ENCODE measurements at places on chromosomes 6 and 20.

- peak; percentile 75 for DNase-seq
These were observed 828 bp downstream of the ADGRB3 start for GRCh38 chr6:68635706-68636513.

DNA sequence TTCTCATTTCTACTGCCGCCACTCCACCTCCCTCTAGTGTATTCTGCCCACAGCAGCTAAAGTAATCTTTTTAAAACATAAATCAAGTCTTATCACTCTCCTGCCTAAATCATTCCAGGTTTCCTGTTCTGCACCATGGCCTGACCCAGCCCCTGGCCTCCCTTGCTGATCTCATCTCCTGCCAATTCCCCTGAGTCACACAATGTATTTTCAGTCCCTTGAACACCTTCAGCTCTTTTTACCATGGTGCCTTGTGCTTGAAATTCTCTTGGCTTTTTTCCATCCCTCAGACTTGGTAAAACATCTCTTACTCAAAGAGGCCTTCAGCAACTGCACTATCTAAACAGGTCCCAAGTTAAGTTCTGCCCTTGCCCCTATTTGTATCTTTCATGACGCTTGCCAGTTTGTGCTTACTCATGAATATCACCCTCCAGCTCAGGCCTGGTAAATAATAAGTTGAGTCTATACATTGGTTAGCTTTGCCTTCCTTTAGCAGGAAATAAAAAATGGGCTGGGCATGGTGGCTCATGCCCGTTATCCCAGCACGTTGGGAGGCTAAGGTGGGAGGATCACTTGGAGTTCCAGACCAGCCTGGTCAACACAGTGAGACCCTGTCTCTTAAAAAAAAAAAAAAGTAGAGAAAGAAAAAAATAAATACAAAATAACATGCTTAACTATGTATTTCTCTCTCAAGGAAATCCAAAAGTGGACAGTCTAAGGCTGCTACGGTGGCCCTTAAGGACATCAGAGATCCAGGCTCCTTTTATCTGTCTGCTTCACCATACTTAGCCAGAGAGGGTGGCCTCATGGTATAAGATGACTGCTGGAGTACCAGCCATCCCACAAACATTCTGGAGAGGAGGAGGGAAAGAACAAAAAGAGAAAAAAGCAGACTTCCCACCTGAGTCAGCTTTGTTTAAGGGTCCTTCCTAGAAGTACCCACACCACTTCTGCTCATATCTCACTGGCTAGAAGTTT lies 62.2 kb downstream of the ARFGEF2 start:
- no peak for DNase-seq

- no peak for DNase-seq
These were observed 159.8 kb downstream of the ZFP64 start for GRCh38 chr20:52031563-52032303.

GRCh38 chr20:10065154-10065833 lies 30.5 kb downstream of the ANKEF1 start:
- no peak for DNase-seq

DNA sequence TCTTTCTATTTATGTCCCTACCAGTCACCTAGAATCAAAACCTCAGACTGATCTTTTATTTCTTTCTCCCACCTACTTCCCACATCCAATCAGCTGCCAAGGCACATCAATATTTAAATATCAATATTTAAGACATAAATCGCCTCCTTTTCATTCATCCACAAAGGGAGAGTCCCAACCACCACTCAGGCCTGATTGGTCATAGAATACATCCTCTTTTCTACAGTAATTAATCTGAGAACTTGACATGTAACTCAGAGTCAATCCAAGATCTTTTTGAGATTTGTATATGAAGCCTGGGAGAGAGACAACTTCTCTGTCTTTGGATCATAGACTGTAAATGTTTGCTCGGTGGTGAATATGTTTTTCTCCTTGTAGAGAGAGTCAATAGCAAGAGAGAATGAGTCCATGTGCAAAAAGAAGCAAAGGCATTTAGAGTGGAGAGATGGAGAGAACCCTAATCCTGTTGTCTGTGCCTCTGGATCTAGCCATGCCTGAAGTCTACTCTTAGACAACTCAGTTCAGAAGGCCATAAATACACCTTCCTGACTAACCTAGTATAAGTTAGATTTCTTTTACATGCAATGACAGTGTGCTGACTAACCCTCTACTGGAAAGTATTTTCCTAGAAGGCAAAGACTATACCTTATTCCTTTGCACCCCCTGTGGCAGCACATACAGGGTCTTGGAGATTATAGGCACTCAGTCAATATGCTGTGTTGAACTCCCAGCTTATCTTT lies 12.1 kb upstream of the NEDD9 start:
- DNase-seq, result no peak

DNA sequence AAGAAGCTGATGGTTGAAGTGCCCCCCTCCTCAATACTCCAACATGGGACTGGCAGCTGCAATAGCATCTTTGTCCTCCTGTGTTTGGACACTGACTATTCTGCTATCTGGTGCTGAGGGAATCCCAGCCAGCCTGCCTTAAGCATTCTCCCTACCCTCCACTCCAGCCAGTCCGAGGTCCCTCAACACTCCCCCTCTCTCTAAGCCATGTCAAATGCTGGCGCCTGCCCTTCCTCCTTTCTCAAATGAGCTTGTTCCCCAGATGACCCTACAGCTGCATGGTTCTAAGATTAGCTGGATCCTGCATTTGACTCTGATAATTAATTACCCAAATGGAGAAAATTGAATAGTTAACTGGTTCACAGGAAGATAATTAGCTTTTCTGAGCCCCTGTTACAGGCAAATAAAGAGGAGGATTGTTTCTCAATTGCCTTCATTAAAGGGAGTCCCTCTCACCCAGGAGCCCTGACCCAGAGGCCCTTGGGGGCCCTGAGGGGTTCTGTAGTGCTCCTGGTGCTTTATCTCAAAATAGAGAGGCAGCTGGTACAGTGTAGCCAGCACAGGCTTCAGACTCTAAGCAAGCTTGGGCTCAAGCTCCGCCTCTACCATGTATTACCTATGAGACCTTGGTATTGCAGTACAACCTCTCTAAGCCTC lies 37.9 kb upstream of the CHD6 start:
- DNase-seq, result no peak
